ENCODE measurements at places on chromosomes 1 and 21.

DNA sequence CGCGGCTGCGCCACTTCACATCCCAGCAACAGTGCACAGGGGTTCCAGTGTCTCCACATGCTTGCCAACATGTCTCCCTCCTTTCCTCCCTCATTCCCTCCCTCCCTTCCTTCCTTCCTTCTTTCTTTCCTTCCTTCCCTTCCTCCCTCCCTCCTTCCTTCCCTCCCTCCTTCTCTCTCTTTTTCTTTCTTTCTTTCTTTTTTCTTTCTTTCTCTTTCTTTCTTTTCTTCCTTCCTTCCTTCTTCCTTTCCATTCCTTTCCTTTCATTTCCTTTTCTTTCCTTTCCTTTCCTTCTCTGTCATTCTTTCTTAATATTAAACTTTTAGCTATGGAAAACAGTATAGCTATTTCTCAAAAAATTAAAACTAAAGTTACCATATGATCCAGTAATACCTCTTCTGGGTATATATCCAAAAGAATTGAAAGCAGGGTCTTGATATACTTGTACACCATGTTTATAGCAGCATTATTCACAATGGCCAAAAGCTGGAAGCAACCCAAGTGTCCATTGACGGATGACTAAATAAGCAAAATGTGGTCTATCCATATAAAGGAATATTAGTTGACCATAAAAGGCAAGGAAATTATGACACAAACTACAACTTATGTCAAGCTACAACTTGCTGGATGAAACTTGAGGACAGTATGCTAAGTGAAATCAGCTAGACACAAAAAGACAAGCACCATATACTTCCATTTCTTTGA, 55.0 kb upstream of the TLR5 start:
- no peak for DNase-seq

GRCh38 chr1:151165281-151165737, 393 bp downstream of the LYSMD1 start:
- peak; percentile 70 for DNase-seq

GRCh38 chr1:173573596-173573995, 29.3 kb downstream of the SLC9C2 start:
- DNase-seq = no peak

DNA sequence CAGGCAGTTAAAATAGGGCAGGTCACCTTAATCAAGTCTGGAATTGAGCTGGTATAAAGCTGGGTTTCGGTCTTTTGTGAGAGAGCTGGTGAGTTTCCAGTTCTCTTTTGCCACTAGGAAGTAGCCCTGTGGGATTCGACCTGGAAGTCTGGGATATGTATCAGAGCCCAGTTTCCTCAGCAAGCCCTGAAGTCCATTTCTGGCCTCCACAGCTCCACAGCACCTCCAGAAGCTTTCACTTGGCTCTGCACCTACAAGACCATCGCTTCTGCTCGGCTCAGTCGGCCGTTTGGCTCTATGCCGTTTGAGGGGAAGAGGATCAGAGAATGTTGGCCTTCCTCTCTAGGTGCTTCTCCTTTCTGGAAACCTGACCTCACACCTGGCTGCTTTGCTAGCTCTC, 148.0 kb downstream of the GALNT2 start:
- DNase-seq = peak; percentile 47

- DNase-seq = no peak
These were observed 91.7 kb downstream of the PGBD5 start for GRCh38 chr1:230334447-230334837.

DNA sequence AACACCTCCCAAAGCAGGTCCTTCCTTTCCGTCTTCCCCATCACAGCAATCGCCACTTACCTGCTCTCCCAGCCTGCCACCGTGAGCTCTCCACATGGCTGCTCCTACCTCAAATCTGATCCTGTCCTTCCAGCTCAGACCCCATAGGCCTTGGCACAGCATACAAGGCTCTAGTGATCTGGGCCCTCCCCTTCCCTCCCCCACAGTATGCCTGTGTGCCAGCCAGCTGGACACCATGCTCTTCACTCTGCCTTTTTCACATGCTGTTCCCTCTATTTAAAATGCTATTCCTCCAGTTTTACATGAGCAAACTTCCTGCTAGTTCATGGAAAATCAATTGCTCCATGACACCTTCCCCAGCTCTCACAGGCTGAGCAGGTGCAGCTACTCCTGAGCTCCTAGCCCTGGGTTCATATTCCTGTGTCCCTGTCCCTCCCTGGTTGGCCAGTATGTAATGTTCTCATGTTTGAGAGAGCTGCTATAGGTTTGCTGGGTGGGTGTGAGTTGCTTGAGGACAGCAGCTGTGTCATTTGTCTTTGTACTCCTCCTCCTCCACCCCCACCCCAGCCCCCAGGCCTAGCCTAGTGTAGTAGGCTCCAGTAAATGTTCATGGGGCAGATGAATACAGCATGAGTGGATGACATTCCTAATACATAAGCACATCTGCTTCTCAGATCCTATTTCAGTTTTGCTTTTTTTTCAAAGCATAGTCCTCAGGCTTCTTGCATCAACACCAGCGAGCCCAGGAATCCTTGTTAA, 6.3 kb upstream of the TNNT2 start:
- DNase-seq = peak; percentile 95

DNA sequence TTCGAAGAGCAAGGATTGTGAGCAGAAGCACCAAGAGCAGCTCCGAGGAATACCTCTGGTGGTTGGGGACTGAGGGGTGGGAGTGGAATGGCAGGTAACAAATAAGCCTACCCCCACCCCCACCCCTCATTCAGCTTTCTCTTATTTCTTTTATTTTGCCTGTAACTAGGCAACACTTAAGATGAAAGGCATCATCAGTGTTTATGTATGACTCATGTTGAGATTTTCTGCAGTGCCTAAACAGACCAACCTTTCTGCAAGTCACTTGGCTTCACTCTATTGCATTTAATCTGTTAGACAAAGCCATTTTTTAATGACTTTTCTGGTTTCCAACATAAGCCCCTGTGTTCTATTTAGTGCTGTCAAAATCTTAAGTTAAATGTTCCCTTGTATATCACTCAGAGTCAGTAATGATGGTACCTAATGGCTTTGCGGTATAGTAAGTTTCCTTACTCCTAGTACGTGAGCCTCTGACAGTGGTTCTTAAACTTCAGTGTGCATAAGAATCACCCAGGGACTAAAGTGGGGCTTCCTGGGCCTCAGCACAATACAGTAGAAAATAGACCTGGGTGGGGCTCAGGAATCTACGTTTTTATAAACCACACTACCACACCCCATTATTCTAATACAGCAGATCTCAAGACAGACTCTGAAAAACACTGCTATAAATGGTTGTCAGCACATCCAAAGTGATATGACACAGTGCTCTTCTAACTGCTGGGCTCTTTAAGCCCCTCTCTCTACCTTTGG, 19.9 kb downstream of the CASQ2 start:
- DNase-seq = peak; percentile 9

GRCh38 chr1:116997066-116997465, 4.5 kb upstream of the CD101 start:
- no peak for DNase-seq

DNA sequence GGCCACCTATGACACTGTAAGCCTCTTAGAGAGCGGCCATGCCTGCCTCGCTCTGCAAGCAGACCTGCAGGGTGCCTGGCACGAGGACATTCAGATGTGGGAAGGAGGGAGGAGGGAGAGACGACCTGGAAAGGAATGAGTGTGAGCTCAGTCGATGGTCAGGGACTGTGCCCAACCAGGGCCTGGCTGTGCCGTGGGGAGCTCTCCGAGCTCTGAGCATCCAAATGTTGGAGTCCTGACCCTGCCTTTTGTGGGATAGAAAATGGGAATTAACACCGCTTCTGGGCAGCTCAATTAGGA, 7.3 kb downstream of the CSTB start:
- DNase-seq = no peak

- peak; percentile 47 for DNase-seq
These were observed 77.5 kb downstream of the FMN2 start for GRCh38 chr1:240169188-240169587.

- DNase-seq = no peak
These were observed 121.1 kb upstream of the CAMK1G start for GRCh38 chr1:209462433-209462832.

- no peak for DNase-seq
These were observed 243.0 kb downstream of the PDE4B start for GRCh38 chr1:66035616-66036245.

DNA sequence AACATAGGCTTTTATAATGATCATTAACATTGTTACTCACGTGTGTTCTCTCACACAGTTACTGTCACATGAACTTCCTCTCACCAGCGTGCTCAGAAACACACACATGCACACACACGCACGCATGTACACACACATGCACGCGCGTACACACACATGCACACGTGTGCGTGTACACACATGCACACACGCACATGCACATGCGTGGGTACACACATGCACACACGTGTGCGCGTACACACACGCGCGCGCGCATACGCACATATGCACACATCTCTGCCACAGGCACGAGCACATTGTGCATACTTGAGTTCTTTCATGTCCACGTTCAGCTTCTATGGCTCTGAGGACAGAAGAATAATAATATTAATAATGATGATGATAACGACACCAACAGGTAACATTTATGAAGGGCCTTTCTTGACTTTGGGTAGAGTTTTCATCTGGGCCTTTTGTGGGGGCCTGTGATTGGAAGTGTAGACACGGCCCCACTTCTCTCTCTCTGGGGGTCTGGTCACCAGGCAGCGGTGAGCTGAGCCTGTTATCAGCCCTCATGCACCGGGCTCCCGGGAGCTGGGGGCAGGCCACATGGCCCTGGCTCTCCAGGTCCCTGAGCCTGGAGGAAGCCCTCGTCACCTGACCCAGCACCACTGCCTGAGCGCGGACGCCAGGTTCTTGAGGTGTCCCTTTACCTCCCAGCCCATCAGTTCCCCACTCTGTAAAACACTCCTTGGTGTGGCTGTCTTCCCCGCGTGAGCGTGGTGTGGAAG, 7.0 kb downstream of the EPHA8 start:
- no peak for DNase-seq

DNA sequence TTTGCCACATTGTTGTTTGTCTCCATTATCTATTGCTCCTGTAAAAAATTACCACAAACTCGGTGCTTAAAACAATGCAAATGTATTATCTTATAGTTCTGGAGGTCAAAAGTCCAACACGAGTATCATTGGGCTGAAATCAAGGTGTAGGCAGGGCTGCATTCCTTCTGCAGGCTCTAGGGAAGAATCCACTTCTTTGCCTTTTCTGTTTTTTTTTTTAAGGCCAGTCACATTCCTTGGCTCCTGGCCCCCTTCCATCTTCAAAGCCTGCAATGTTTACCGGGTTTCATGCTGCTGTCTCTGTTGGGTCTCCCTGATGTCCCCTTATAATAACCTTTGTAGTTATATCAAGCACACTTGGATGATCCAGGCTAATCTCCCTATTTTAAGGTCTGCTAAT, 212.7 kb downstream of the PTBP2 start:
- no peak for DNase-seq

- DNase-seq = no peak
These were observed 80.0 kb upstream of the C1orf105 start for GRCh38 chr1:172340520-172340919.

DNA sequence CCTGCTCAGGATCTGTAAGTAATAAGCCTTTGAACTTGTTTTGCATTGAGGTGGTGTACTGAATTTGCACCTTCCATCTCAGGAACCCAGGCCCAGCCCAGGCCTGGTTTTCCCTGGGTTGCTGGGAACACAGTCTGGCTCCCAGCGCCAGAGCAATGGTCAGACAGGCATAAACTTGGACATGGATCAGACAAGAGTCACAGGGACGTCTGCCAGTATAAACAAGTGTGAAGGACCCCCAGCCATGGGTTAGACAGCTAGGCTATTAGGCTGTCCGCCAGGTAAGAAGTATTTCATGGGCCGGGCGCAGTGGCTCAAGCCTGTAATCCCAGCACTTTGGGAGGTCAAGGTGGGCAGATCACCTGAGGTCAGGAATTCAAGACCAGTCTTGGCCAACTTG, 5.5 kb downstream of the IFNLR1 start:
- DNase-seq = no peak

- peak; percentile 98 for DNase-seq
These were observed 18.1 kb downstream of the CFAP45 start for GRCh38 chr1:159881622-159882526.

DNA sequence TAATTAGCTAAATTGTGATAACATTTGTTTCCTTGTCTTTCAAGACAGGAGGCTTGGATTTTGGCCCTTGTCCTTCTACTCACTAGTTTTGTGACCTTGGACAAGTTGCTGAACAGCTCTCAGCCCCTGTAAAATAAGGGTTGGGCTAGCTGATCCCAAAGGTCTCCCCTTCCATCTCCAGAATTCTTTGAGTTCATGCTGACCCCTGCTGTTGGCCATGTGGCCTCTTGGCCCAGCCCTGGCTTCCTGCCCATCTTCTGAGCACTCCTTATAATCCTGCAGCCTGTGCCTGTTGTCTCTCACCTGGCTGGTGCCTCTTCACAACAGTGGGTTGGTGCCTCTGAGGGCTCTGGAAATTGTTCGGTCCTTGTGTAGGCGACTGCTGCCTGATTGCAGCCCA, 10.1 kb downstream of the PTGFRN start:
- peak; percentile 13 for DNase-seq

DNA sequence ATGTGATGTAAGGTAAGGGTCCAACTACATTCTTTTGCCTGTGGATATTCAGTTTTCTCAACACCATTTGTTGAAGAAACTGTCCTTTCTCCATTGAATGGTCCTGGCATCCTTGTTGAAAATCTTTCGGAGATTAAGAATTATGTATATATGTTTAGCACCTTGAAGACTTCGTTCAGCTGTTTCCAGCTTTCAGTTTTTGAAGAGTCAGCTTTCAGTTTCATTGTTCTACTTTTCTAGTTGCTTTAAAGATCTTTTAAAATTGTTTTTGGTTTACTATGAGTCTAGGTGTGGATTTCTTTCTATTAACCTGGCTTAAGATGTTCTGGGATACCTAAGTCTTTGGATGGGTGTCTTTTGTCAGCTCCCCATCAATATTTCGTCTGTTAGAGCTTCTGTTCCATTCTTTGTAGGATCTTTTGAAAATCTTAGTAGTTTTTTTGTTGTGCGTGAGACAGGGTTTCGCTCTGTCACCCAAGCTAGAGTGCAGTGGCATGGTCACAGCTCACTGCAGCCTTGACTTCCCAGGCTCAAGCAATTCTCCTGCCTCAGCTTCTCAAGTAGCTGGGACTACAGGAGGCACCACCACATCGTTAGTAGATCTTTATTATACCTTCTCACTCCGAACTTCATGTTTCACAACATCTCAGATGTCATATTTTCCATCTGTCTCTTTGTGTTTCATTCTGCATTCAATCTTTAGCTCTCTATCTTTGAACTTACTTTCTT, 353.5 kb upstream of the B3GALT2 start:
- DNase-seq = no peak

DNA sequence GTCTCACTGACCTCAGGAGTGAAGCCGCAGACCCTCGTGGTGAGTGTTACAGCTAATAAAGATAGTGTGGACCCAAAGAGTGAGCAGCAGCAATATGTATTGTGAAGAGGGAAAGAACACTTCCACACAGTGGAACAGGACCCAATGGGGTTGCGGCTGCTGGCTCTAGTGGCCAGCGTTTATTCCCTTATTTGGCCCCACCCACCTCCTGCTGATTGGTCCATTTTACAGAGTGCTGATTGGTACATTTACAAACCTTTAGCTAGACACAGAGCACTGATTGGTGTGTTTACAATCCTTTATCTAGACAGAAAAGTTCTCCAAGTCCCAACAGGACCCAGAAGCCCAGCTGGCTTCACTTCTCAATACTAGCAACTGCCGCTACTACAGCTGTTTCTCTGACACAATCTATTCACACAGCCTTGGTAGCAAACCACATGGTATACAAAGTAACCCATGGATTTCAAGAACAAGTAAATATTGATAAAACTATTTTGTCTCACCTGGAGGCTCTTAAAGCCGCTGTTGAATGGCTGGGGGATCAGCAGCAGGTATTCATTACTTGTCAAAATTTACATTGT, 25.3 kb upstream of the ITLN1 start:
- DNase-seq = no peak

Measured in EH (cell line).